ENCODE measurements at places on chromosomes 1 and 21. TPM values are rescaled to one million over a fixed set of nuclear protein-coding genes. Genes with fewer than 3 reads are reported as not detected.

DNA sequence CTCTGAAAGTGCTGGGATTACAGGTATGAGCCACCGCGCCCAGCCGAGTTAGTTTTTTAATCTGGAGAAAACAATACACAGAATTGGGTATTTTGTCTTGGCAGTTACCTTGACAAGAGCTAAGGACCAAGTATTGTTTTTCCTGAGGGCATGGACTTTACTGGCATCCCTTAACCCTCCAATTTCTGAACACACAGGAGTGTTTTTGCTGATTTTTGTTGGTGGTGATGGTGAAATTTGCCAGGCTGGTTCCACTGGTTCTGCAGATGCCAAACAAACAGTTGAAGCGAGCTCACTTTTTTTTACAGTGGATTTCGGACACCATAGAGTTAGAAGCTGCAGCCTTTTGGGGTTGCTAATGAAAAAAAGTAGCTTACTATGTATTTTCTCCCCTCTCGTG, 37.2 kb upstream of the SH3D21 start:
- DNase-seq, result no peak
- H3K4me3 ChIP-seq, result no peak overlapping the region
- peaks cover 13% of the 10 kb centered on the region for H3K4me1 ChIP-seq

DNA sequence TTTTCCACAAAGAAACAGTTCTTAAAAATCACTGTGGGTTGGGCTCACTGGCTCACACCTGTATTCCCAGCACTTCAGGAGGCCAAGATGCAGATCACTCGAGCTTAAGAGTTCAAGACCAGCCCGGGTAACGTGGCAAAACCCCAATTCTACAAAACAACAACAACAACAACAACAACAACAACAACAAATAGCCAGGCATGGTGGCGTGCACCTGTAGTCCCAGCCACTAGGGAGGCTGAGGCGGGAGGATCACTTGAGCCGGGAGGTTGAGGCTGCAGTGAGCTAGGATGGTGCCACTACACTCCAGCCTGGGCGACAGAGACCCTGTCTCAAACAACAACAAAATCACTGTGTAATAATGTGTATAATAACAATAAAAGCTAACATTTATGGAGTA, 40.8 kb downstream of the CDCP2 start:
- no peak overlapping the region for H3K27ac ChIP-seq
- no peaks in the 10 kb centered on the region for H3K36me3 ChIP-seq
- no peak for DNase-seq
- H3K4me3 ChIP-seq, result no peak overlapping the region
- no peaks in the 10 kb centered on the region for H3K4me1 ChIP-seq

DNA sequence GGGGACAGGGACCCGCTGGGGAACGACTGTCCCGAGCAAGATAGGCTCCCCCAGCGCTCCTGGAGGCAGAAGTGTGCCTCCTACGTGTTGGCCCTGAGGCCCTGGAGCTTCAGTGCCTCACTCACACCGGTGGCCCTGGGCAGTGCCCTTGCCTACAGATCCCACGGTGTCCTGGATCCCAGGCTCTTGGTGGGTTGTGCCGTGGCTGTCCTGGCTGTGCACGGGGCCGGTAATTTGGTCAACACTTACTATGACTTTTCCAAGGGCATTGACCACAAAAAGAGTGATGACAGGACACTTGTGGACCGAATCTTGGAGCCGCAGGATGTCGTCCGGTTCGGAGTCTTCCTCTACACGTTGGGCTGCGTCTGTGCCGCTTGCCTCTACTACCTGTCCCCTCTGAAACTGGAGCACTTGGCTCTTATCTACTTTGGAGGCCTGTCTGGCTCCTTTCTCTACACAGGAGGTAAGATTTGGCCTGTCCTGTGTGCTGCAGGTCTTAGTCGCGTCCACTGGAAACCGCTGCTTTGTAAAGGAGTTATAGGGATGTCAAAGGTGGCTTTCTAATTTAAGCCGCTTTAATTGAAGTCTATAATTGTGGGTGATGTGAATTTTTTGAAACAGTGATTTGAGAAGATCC, 717 bp downstream of the UBIAD1 start:
- DNase-seq, result no peak
- H3K27ac ChIP-seq, result peak overlapping the region; percentile 89
- peaks cover 34% of the 10 kb centered on the region for H3K36me3 ChIP-seq
- peaks cover 26% of the 10 kb centered on the region for H3K4me1 ChIP-seq
- peak overlapping the region; percentile 91 for H3K4me3 ChIP-seq

- H3K4me3 ChIP-seq, result no peak overlapping the region
- no peak for DNase-seq
- no peaks in the 10 kb centered on the region for H3K36me3 ChIP-seq
- no peaks in the 10 kb centered on the region for H3K4me1 ChIP-seq
- H3K27ac ChIP-seq, result no peak overlapping the region
Measured at GRCh38 chr1:110474444-110474843, 23.5 kb downstream of the PROK1 start.

GRCh38 chr1:43908858-43909257, 24.7 kb upstream of the ARTN start:
- H3K27ac ChIP-seq, result no peak overlapping the region
- no peak overlapping the region for H3K4me3 ChIP-seq
- no peaks in the 10 kb centered on the region for H3K27me3 ChIP-seq
- H3K36me3 ChIP-seq, result no peaks in the 10 kb centered on the region
- H3K4me1 ChIP-seq, result no peaks in the 10 kb centered on the region

DNA sequence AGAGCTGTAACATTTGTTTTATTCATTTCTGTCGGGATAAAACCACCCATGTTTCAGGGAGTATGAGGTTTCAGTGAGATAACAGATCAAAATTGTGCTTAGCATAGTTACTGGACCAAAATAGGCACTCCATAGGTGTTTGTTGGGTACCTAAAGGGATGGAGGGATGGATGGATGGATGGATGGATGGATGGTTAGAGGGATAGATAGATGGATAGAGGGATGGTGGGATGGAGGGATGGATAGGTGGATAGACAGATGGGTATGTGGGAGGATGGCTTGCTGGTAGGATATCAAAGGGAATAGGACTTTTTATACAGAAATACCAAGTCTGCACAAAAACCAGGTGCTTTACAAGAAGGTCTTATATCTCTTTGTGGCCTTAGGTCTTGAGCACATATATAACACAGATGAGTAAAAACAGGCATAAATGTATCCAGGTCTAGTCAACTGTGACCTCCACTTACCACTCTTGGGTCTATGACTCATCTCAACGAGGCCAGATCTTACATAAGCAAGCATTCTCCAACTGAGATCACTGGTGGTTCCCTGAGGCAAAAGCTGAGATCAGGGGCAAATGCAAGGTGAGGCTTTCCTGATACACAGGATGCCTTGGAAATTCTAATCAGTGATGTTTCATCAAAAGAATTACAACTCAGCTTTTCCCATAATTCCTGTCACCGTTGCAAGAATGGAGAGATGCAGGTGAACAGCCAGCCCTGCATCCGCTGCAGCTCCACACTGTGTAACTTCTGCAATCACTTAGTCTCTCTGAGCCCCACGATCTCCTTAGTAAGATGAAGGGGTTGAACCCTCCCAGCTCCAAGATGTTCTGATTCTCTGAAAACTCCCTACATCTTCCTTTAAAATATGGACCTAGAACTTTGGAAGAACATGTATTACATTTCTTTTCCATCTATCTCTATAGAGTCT, 32.0 kb downstream of the PTAFR start:
- H3K27ac ChIP-seq, result no peak overlapping the region
- H3K4me3 ChIP-seq, result no peak overlapping the region
- H3K36me3 ChIP-seq, result no peaks in the 10 kb centered on the region

GRCh38 chr21:34880401-34880800, 168.7 kb downstream of the RUNX1 start:
- no peaks in the 10 kb centered on the region for H3K27me3 ChIP-seq
- peaks cover 42% of the 10 kb centered on the region for H3K4me1 ChIP-seq
- H3K27ac ChIP-seq, result no peak overlapping the region
- peaks cover 74% of the 10 kb centered on the region for H3K36me3 ChIP-seq
- H3K4me3 ChIP-seq, result no peak overlapping the region

GRCh38 chr1:31380181-31380580, 7.3 kb upstream of the FABP3 start:
- no peak for DNase-seq
- H3K36me3 ChIP-seq, result no peaks in the 10 kb centered on the region
- peaks cover 3% of the 10 kb centered on the region for H3K4me1 ChIP-seq
- no peak overlapping the region for H3K27ac ChIP-seq
- no peak overlapping the region for H3K4me3 ChIP-seq

DNA sequence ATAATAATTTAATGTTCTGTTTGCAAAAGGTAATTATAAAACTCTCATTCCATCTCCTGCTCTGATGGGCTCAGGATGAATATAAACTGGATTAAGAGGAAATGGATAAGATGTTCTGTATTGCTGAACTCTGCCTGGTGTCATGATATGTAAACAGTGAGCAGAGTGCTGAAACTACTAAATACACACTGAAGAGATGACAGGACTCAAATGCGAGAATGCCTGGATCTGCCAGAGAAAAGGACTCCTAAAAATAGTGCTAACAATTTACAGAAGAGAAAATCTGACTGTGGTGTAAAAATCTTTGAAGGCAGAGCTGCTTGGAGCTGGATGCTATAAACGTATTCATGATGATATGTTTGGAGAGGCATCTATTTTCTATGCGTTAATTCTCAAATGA, 303.2 kb downstream of the RWDD3 start:
- no peaks in the 10 kb centered on the region for H3K27me3 ChIP-seq
- H3K4me1 ChIP-seq, result no peaks in the 10 kb centered on the region
- H3K4me3 ChIP-seq, result no peak overlapping the region
- DNase-seq, result no peak
- no peaks in the 10 kb centered on the region for H3K36me3 ChIP-seq

- no peaks in the 10 kb centered on the region for H3K27me3 ChIP-seq
- no peak overlapping the region for H3K27ac ChIP-seq
- peaks cover 10% of the 10 kb centered on the region for H3K36me3 ChIP-seq
- H3K4me1 ChIP-seq, result peaks cover 15% of the 10 kb centered on the region
- no peak overlapping the region for H3K4me3 ChIP-seq
Measured at GRCh38 chr1:41954533-41954944, 35.8 kb upstream of the HIVEP3 start.

DNA sequence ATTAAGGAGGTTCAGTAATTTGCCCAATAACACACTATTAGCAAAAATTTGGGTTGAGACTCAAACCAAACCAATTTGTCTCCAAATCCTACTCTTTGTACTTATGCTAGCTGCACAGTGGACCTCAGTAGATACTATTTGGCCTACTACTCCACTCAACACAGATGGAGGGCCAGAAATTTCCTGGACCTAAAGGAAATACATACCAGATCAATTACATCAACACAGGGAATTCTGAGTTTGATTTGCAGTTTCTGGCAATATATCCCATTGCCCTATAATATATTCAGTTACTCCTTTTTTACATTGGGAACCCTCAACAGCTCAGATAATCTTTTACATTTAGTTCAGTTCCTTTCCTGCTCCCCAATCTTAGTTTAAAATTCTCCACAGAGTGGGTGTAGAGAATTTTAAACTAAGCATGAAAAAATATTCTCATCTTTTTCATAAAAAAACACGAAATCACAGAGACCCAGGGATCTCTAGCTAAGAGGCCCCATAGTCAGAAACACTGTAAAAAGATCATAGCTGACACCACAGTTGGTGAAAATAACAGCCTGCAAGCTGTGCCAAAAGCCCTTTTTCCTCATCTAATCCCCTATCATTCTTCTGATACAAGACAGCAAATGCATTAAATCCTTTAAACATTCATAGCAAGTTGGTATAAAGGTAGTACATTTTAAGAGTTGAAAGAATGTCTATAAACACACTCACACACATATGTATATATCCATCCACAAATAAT, 317.7 kb upstream of the ESRRG start:
- no peak for DNase-seq
- no peak overlapping the region for H3K4me3 ChIP-seq
- no peaks in the 10 kb centered on the region for H3K36me3 ChIP-seq
- H3K4me1 ChIP-seq, result no peaks in the 10 kb centered on the region
- no peaks in the 10 kb centered on the region for H3K27me3 ChIP-seq
- H3K27ac ChIP-seq, result no peak overlapping the region

DNA sequence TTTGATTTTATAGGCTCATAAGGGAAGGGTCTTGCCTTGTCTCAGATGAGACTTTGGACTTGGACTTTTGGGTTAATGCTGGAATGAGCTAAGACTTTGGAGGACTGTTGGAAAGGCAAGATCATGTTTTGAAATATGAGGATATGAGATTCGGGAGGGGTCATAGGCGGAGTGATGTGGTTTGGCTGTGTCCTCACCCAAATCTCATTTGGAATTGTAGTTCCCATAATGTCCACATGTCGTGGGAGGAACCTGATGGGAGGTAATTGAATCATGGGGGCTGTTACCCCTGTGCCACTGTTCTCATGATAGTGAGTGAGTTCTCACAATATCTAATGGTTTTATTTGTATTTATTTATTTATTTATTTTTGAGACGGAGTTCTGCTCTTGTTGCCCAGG, 6.9 kb upstream of the CSDE1 start:
- H3K27me3 ChIP-seq, result no peaks in the 10 kb centered on the region
- H3K4me1 ChIP-seq, result no peaks in the 10 kb centered on the region
- DNase-seq, result no peak

- no peaks in the 10 kb centered on the region for H3K36me3 ChIP-seq
- H3K27ac ChIP-seq, result no peak overlapping the region
- no peak overlapping the region for H3K4me3 ChIP-seq
- peaks cover 7% of the 10 kb centered on the region for H3K27me3 ChIP-seq
- peaks cover 18% of the 10 kb centered on the region for H3K4me1 ChIP-seq
Measured at GRCh38 chr1:159868766-159869165, 6.3 kb upstream of the VSIG8 start.

- no peak for DNase-seq
- no peak overlapping the region for H3K4me3 ChIP-seq
- no peaks in the 10 kb centered on the region for H3K36me3 ChIP-seq
- peaks cover 20% of the 10 kb centered on the region for H3K27me3 ChIP-seq
Measured at GRCh38 chr1:15188130-15188524, 34.6 kb downstream of the TMEM51 start.

DNA sequence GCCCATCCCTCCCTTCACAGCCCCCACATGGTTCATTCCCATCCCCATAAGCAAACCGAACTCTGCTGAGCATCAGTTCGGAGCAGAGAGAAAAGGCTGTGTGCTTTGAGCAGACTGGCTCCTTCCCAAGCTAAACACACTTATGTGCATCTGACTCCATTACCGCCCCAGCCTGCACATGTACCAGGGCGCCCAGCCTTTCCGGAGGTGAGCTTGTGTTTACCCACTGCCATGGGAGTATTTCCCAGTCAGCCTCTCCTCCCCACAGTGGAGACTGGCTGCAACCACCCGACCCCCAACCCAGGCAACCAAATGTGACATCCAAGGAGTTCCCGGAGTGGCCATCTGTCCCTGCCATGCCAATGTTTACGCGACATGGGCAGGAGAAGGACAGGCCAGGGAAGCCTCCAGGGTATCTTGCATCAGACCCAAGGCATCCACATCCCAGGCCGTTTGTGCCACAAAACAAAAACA, 9.4 kb downstream of the TIAM1 start:
- no peak overlapping the region for H3K4me3 ChIP-seq
- H3K36me3 ChIP-seq, result peaks cover 76% of the 10 kb centered on the region
- H3K27ac ChIP-seq, result no peak overlapping the region
- DNase-seq, result no peak

- no peaks in the 10 kb centered on the region for H3K36me3 ChIP-seq
- no peak overlapping the region for H3K4me3 ChIP-seq
- peaks cover 2% of the 10 kb centered on the region for H3K4me1 ChIP-seq
Measured at GRCh38 chr1:109947582-109948284, 36.8 kb upstream of the AHCYL1 start.

Gene ECE1
- total RNA-seq, result 133 TPM

Gene KRTAP12-2
- not detected for total RNA-seq

Gene UBIAD1
- 32.5 TPM for total RNA-seq

Gene GCSAML
- total RNA-seq, result 0.14 TPM

Gene GJA5
- total RNA-seq, result not detected

Gene CD164L2
- total RNA-seq, result not detected

Gene TMEM200B
- 0.72 TPM for total RNA-seq

Measured in activated CD4-positive, alpha-beta T cell treated with anti-CD3 and anti-CD28 coated beads, Interleukin-2, amount 10 ng/mL, durations not matched to agents 24 days and 14 days (primary cell).